ENCODE measurements at places on chromosomes 11 and 22. TPM values are rescaled to one million over a fixed set of nuclear protein-coding genes. Genes with fewer than 3 reads are reported as not detected.

The TMPRSS6 gene
- not detected for total RNA-seq

The BIK gene
- 22.9 TPM for total RNA-seq

The ARHGAP20 gene
- total RNA-seq, result 2.6 TPM

The PTPN5 gene
- not detected for total RNA-seq

The NUP160 gene
- total RNA-seq, result 21.4 TPM

The ACRV1 gene
- not detected for total RNA-seq

The PDE3B gene
- 0.44 TPM for total RNA-seq

The DTX4 gene
- 3.3 TPM for total RNA-seq

The CCDC116 gene
- total RNA-seq, result not detected

DNA sequence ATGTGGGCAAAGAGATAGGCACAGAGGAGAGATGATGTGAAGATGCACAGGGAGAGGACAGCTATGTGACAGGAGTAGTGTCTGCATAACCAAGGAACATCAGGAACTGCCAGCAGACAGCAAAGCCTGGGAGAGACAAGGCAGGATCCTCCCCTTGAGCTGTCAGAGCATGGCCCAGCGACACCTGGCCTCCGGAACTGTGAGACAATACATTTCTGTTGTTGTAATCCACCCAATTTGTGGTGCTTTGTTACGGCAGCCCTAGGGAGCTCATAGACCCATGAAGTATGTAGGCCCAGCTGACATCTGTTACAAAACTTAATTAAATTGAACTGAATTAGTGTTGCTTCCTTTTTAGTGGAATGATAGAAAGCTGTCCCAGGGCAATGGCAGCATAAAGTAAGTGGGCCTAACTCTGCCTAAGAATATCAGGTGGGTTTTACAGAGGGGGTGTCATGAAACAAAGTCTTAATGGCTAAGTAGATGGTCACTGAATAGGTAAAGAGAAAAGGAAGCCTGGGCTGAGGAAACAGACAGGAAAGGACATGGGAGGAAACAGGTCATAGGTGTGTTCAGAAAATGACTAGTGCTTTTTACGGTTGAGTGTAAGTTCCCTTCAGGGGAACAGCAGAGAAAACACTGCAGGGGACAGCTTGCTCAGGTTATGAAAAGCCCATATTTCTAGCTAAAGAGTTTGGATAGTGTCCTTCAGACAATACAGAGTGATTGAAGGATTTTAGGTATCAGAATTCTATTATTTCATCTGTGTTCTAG is 24.8 kb downstream of the RASSF10 start:
- ATAC-seq, result no peak

DNA sequence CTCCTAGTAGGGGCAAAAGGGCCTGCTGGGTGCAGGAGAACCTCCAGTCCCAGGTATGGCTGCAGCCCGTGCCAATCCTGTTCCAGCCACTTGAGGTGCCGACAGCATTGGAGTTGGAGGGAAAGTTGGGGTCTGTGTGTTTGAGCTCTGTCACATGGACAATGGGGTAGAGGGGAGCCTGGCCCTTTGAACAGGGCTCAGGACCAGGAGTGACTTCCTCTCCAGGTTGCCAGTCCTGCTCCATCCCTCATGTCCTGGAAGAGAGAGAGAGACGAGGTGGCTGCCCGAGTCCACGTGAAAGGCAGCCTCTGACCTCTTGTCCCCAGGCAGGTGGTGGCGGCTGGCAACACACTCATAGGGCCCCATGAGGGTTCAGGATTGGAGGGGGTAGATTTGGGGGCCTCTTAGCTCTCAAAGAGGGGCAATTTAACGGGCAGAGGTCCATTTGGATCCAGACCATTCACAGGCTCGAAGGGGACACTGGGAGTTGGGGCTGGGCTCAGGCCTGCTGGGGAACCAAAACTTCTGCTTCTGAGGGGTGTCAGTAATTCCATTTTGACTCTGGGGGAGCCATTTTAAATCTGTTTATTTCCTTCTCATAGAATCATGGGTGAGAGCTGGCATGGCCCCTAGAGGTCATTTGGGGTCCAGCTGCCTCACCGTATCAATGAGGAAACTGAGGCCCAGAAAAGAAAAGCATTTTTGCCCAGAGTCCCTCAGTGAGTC is 4.1 kb downstream of the ADORA2A start:
- no peak for ATAC-seq

DNA sequence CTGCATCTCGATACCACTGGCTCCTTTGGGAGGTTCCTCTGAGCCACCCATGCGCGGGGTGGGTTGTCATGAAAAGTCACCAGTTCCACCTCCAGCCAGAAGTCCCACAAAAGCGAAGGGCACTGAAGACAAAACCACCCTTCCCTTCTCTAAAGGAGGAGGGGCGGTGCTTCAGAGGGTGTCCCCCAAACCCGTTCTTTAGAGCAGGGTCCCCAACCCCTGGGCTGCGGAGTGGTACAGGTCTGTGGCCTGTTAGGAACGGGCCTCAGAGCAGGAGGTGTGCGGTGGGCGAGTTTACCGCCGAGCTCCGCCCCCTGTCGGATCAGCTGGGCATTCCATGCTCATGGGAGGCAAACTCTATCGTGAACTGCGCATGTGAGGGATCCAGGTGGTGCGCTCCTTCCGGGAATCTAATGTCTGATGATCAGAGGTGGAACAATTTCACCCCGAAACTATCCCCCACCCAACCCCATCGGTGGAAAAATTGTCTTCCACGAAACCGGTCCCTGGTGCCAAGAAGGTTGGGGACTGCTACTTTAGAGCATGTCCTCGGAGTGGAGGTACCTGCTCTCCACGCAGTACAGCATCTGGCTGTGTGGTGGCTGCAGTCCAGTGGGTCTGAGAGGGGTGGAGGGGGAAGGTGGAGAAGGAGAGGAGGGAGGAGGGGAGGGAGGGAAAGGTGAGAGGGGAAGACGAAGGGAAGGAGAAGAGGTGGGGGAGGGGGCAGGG is 72.9 kb upstream of the SEPTIN5 start:
- ATAC-seq, result peak; percentile 51

DNA sequence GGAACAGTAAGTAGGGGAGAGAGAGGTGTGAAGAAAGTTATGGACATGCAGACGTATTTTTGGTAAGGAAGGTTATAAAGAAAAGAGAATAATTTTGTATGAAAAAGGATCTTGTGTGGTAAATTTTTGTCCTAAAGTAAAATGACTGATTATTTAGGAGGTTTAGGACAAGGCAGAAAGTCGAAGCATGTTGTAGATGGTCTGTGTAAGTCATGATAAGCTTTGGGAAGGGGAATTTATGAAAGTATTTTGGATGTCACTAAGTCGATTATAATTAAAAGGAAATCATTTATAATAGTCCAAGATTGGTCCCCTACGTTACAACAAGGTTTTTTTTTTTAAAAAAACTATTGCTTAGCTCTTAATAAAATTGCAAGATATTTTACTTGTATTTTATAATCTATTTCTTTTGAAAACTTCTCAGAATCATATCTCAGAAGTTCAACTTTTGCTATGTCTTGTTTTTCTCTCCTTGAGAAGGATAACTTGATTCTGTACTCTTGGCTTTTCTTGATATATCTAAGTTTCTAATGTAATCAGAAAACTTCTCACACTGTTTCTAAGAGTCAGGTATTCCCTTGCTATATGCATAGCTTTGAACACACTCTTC is 10.9 kb upstream of the CABP2 start:
- ATAC-seq, result no peak

- ATAC-seq, result no peak
These were observed 82.6 kb downstream of the LDLRAD3 start for GRCh38 chr11:36026315-36026968.

DNA sequence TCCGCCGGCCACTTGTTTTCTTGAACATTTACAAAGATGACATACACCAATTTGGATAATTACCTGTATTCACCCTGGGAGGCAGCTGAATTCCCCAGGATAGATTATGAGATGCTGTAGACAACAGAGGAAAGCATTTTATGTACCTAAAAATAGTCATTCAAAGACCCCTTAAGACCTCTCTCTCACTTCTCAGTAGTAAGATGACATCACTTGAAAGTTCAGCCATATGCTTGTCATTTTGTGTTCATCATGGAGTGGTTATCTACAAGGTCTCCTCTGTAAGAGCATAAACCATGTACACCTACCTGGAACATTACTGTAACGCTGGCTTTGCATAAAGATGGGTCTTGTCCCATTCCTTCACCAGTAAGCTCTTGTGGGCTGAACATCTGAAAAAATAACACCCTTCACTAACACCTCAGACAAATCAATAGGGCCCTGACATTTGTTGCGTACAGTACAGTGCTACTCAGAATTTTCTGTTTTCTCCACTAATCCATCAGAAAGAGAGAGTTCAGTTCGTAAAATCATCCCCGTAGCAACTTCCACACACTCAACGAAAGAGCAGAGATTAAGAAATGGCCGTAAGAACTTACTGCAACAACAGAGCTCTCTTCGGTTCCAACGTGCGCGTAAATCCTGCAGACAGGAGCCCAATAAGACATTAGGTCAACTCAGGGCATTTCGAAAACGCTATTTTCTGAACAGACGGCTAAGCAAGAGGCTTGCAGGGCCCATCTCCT is 15.6 kb upstream of the WDR74 start:
- no peak for ATAC-seq

GRCh38 chr22:37239336-37240239 is 4.5 kb downstream of the RAC2 start:
- no peak for ATAC-seq

- ATAC-seq, result no peak
These were observed 35.9 kb downstream of the CTSC start for GRCh38 chr11:88301488-88302140.

DNA sequence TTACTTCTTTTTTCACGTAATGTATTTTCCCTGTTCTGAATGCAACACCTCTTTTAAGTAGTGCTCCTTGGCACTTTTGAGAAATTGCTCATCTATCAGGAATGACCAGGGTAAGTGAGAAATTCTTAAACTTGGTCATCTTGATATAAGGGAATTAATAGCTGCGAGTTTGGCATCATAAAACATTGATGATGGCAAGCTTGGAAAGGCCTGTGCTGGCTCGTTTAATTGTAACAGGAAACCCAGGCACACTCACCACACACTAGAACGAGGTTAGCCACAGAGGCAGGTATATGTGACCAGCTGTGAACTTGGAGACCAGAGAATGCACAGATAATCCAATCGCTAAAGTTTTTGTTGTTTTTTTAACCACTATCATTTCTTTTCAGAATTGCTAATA is 24.3 kb downstream of the FAM118A start:
- peak; percentile 27 for ATAC-seq

DNA sequence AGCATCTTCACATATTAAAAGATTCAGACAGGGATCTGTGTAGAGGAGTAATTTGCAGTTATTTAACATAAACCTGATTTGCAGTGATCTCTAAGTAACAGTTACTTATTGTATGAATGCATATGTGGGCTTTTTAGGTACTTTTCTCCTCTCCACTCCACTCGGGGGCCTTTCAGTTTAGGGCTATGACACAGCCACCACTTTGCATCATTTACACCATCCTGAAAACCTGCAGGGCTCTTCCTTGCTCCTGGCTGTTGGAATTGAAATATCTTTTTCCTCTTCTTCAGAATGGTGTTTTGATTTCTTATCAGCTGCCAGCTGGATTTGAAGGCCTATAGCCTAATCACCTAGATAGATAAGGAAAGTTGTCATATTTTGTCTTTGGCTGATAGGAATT is 580.8 kb downstream of the NELL1 start:
- ATAC-seq, result no peak

GRCh38 chr11:76148231-76148630 is 58.1 kb downstream of the WNT11 start:
- no peak for ATAC-seq

DNA sequence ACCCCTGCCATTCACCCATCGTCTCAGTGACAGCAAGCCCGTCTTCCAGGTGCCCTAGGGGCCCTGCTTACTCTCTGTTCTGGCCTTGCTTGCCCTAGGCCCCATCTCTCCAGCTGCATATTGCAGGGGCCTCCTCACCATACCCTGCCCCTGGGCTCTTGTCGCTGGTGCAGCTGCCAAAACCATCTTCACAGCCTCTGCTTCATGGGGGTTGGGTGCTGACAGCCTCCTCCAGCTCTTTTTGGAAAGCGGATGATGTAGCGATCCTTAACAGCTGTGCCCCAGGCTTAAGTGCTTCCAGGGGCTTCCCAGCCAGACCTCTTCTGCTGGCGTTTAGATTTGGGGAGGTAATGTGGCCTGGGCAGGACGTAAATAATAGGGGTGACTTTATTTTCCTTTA is 61.2 kb upstream of the SUSD2 start:
- no peak for ATAC-seq

GRCh38 chr22:24285245-24285644 is 14.6 kb downstream of the SPECC1L start:
- ATAC-seq, result no peak

GRCh38 chr22:45934168-45934564 is 42.8 kb downstream of the WNT7B start:
- peak; percentile 5 for ATAC-seq

DNA sequence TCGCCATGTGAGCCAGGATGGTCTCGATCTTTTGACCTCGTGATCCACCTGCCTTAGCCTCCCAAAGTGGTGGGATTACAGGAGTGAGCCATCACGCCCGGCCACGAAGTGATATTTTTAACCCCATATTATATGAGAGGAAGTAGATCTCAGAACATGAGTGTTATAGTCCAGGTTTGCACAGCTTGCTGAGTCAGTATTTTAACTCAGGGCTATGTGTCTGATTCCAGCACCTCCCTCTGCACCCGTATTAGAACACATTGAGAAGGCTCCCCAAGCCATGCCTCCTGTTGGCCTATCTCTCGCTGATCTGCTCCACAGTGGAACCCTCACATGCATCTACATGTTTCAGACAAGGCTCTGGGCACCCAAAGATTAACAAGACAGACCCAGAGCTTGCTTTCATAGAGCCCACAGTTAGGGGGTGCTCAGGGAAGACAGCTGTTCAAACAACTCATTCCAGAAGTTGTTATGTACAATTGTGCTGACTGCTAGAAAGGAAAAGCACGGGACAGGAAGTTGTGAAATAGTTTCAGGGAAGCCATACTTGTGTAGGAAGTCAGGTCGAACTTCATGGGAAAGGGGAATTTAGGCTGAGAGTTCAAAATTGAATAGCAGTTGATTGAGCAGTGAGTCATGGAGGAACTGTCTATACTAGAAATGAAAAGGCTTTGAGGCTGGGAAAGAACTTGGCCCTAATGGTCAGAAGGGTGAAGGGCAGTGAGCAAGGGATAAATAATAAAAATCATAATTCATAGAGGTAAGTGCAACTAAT is 49.3 kb upstream of the CLPB start:
- peak; percentile 68 for ATAC-seq

- no peak for ATAC-seq
These were observed 53.9 kb upstream of the SHISAL1 start for GRCh38 chr22:44366372-44367300.

DNA sequence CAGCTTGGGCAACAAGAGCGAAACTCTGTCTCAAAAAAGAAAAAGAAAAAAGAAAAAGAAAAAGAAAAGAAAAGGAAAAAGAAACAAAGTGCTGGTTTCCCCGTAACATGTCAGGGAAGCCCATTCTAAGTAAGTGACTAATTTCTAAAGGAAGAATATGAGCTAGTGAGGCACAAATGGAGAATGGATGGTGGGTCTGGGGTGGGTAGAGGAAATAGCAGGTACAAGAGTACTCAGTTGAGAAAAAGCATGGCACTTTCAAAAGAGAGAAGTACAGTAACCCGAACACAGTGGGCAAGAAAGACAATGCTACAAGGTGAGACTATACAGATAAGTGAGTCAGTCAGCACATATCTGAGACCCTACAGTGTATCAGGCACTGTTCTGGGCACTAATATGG is 4.5 kb downstream of the MAJIN start:
- ATAC-seq, result no peak
